ENCODE measurements at places on chromosomes 5 and 9.

GRCh38 chr9:123033864-123034601, 566 bp downstream of the GPR21 start:
- DNase-seq = no peak

DNA sequence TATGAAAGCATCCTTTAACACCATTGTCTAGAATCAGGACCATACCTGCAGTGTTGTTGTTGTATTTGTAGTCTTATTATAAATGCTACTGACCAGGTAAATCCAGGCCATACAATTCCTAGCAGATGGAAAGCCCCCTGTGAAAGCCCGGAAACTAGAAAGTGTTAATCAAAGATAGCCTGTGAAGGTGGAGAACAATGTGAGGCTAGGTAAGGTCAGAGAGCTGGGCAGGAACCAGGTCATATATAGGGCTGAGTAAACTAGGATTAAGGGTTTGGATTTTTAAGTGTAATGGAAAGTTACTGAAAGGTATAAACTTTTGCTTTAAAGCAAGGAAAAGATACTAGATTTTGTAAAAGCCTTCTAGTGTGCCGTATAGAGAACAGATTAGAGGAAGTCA, 6.7 kb downstream of the LRRC70 start:
- DNase-seq = no peak

GRCh38 chr5:143771602-143772001, 40.4 kb upstream of the HMHB1 start:
- no peak for DNase-seq

DNA sequence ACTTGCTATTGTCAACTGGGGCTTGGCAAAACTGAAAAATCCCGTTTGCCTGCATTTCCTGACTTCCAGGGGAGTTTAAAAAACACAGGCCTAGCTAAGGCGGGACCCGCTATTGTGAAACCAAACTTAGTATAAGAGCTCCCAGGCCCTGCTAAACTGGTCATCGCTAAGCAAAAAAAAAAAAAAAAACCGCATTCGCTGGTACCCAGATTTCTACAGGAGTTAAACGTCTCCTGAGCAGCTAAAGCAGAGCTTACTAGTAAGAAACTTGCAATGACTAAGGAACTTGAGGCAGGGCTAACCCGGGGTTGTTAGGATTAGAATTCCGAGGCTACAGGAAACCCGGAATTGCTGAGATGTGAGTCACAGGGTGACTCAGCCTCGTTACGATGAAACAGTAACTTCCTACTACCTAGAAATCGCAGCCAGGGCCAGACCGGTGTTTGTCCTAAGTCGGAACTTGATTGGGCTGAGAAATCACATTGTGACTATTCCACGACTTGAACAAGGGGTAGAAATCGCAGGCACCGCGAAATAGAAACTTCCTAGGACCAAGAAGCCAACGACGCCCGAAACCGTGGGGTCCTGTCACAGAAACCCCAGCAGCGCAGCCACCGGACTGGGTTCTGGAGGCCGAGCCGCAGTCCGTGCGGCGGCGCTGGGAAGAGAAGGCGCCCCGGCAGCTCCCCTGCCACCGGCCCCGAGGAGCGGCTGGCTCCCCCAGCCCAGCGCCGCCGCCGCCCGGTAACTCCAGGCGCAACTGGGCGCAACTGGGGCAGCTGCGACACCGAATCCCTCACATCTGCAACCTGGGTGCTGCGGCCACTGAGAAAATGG, 89.4 kb downstream of the ANXA2R start:
- DNase-seq = peak; percentile 75

- no peak for DNase-seq
Measured at GRCh38 chr5:35331956-35332950, 102.0 kb upstream of the PRLR start.

DNA sequence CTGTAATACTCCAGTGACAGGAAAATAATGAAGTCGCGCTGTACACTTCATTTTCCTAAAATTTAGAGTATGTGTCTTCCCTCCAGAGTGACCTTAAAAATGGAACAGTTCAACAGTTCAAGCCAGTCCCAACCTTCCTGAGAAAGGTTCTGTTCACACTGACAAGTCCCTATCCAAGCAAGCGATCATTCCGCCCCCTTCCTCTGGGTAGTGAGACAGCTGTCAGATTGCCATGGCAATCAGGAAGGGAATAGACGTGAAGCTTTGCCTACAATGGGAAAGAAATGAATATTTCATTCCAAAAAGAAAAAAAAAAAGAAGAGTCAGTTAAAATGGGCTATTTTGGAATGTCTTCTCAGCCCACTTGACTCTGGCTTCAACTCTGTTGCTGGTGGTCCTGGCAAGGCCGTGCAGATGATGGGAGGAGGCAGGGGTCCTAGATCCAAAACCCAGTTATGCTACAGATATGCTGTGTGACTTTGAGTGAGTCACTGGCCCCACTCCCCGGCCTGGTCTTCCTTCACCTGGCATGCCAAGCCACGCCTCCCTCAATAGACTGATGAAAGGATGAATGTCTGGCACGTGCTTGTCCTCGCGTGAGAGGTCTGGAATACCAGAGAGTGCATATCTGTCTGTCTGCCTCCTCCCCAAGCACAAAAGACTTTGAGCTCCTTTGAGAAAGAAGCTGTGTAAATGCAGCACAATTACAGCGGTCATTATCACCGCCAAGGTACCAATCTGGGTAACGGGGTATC, 165.8 kb upstream of the WWC1 start:
- DNase-seq = no peak

DNA sequence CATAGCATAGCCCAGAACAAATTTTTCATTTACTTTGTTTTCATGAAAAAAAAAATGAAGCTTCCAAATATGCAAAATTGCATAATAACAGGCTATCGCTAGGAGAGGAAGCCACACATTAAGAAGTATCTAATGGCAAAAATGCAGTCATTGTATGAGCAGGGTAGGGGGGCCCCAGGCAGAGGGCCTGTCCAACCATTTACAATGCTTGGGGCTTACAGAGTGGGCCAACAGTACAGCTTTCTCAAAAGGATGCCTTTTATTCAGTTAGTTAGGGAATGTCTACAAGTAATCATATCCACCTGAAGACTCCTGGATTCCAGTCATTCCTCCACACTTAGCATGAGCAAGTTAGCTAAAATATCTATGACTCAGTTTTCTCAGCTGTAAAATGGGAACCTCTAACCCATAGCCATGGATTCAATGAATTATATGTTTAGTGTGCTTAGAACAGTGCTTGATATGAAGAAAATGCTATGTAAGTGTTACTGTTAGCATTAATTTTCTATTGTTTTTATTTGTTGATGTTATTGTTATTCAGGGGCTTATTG, 117.7 kb downstream of the GAS1 start:
- no peak for DNase-seq

DNA sequence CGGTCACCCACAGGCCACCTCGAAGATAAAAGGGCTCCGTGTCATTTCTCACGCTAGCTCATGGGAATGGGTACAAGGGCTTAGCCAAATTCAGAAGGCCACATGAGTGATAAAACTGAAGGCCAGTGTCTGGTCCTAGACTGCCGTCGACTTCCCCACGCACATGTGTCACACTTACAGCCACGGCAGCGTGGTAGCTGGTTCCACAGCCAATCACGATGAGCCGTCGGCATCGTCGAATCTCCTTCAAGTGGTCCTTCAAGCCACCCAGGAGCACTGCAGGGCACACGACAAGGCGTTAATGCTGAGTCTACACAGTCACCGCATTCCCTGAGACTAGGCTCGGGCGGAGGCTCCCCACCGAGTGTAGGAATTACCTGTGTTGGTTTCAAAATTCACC, 24.7 kb upstream of the MAPK9 start:
- no peak for DNase-seq

DNA sequence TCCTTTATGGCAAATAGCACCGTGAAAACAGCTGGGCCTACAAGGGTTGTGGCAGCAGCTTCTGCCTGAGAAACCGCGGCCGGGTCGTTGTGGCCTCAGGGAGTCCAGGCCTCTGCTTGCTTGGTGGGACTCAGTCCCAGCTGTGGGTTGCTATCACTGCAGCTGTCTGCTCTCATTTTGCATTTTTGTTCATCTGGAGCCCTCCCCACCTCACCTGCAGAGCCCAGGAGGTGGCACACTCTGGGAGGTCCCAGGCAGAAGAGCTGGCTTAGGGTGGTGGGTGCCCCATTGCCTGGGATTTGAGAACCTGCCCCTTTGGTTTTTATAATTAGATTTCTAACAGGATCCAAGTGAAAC, 138.4 kb downstream of the GADD45G start:
- DNase-seq = no peak

DNA sequence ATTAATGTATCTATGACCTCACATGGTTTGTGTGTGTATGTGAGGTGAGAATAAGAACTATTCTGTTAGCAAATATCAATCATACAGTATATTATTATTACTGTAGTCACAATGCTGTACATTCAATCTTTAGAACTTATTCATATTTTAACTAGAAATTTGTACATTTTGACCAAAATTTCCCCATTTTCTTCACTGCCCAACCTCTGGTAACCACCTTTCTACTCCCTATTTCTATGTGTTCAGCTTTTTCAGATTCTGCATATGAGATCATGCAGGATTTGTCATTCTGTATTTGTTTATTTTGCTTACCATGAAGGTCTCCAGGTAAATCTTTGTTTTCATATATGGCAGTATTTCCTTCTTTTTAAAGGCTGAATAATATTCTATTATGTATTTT, 607.9 kb downstream of the SLCO4C1 start:
- no peak for DNase-seq

DNA sequence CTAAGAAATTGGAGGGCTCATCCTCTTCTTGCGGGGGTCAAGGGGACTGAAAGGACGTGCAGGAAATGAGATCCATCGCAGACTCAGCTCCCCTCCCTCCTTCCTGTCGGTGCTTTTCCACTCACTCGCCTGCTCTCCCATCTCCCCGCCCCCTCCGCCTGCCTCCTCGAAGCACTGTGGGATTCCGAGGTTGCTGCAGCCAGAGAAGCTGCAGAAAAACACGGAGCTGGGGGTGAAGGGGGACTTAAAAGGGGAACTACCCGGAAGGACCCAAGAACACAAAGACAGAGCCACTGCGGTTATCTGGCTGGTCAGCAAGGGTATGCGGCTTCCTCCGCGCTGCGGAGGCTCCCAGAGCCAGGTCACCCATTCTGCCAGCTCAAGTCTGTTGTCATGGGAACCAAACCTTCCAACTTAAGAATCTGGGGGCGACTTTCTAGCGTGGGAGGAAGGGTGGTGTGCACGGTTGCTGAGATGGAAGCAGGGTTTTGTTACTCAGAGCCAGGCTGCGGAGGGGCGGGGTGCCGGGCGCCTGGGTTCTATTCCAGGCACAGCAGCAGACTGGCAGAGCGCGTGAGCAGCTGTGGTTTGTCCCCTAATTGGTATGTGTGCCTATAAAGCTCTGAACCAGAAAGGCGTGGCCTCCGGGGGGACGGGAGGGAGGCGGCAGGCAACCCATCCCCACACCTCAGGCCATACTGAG, 24.9 kb downstream of the PCDHGC5 start:
- DNase-seq = peak; percentile 79

GRCh38 chr9:133707763-133708245, 30.3 kb downstream of the SARDH start:
- DNase-seq = no peak

GRCh38 chr5:73592551-73592950, 27.0 kb downstream of the UTP15 start:
- no peak for DNase-seq

DNA sequence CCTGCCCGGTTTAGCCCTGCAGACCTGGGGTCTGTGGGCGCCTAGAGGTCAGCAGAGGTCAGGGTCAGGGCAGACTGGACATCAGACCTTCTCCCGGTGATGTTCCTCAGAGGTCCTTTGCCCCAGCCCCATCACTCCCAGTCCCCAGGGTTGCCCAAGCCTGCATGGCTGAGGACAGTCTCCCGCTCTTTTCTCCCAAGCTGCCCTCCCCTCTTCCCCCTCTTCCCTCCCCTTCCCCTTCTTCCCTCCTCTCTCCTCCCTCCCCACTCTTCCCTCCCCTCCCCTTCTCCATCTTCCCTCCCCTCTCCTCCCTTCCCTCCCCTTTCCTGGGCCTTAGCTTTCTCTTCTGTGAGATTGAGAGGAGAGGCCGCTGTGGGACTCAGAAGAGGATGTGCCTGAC, 10.4 kb downstream of the LHX3 start:
- no peak for DNase-seq

- no peak for DNase-seq
Measured at GRCh38 chr9:135821733-135822373, 85.5 kb downstream of the CAMSAP1 start.

- no peak for DNase-seq
Measured at GRCh38 chr9:110842986-110843385, 174.4 kb downstream of the MUSK start.

DNA sequence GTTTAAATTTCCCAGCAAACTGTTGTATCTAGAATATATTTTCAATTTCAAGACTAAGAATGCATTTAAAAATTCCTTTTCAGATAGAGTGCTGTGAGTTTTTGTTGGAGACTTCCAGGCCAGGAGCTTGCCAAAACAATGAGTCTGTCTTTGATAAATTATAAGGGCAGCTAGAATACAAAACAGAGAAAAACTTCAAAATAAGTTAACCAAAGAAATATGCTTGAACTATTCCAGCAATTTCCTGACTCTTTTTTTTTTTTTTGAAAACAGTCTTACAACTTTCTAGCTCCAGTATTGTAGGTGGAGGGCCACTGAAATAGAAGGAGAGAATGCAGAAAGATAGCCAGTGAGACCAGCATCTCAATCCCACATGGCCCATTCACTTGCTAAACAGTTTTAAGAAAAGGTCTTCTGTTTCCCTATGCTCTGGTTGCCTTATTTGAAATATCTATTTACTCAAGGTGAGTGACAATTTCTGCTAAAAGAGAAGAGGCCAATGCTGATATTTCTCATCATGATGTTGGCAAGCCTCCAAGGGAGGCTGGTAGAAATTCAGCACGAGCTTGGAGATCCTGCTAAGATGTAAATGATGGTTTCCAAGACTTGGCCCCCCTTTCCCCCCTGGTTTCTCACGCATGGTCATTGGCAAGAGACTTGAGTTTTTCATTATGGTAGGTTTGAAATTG, 103.2 kb downstream of the USP20 start:
- DNase-seq = no peak

Measured in stimulated activated CD4-positive, alpha-beta T cell treated with anti-CD3 and anti-CD28 coated beads, Interleukin-1b, Interleukin-23, amount 100 ng/mL, for 48 hours (primary cell).